ENCODE measurements at places on chromosomes 6 and 20.

DNA sequence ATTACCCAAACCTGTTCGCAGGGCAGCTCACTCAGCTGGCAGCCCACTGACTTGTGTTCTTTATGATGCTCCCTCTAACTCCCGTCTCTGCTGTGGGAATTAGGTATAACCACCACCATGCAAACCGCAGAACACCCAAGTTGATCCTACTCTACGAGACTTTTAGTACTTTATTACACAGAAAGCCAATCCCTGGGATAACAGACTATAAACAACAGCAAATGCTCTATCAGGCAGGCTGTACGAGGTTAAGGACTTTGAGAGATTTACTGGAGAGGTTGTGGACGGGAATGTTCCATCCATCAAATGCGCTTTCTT is 241.1 kb downstream of the FOXC1 start:
- DNase-seq: no peak

DNA sequence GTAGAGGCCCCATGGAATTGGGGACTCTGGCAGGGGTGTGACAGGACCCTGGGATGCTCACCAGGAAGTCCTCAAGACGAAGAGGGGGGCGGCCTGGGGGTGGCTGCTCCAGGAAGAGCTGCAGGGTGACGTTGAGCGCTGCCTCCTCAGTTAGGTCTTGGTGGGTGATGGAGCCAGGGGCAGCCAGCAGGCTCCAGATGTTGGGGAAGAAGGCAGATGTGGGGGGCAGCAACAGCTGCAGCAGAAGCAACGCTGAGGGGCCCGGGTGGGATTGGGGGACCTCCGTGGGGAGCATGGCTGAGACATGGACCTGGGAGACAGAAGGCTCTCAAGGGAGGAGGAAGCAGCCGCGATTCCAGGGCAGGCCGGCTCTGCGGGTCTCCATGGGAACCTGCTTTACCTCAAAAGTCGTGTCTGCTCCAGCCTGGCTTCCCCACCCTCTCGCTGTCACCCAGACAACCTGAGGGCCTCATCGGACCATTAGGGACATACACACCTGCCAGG is 591 bp downstream of the VWA7 start:
- DNase-seq: no peak

DNA sequence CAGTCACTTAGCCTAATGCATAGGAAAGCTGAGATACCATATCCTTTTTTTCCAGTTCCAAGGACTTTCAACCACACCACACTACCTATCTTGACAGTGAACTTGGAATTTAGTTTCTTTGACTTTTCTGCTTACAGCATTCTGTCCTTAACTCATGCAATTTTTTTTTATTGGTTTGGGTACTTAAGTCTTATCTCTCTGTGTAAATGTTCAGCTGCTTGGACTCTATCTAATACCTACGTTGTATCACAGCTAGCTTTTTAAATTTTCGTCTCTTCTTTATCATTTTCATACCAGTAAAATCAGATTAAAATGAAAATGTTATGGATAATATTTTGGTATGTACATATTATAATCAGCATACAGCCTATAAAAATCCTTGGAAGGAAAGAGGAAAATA is 106.9 kb upstream of the ADGRF1 start:
- DNase-seq: no peak

- peak; percentile 42 for DNase-seq
Measured at GRCh38 chr6:37783856-37784584, 35.5 kb upstream of the ZFAND3 start.

DNA sequence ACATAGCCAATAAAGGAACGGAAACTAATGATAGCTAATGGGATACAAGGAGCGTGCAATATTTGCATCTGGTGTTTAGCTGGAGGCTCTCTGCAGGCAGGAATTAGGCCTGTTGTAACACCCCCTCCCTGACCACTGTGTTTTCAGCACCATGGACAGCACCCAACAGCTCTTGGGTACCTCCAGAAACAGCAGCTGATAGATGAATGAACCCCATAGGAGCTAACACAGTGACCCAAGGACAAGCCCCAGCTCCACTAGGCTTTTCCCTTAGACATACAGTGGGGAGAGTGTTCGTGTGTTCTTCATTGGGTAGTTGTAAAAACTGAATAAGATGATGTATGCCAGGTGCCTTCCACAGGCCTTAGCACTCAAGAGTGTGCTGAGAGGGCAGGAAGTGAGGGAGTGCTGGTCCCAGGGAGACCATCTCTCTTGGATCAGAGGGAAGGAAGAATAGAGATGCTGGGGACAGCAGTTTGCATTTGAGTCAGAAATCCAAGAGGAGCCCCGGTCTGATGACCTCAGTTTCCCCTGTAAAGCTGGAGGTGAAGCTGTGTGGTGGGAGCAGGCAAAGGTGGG is 161.3 kb downstream of the PHACTR3 start:
- DNase-seq: no peak

DNA sequence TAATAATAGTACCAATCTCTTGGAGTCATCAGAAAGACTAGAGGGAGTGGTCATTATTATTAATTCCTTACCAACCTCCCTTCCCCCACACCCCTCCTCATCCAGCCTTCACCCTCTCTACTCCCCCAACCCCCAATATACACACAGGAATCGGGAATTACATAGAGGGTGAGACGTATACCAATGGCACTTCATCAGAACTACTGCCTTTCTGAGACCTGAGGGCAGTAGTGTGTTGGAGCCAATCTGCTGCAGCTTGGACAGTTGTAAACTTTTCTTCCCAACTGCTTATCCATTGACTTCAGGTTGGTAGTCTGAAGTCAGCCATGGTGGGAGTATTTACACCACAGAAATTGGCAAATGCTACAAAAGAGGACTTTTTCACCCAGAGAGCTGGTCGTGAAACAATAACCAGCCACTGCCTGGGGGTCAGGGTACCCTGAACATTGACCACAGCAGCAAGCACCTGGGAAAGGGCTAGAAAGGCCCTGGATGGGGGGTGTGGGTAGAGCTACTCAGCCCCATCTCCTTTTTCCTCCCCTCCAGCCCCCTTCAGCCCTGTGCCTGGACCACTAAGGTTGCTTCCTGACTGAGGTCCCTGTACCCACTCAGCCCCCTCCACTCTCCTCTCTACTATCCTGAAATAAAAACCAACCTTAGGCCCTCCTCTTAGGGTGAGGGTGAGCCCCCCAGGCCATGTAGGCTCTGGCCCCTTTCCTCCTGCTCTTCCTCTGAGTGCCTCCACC is 161.5 kb downstream of the MRPL14 start:
- DNase-seq: no peak

- DNase-seq: no peak
Measured at GRCh38 chr6:47344022-47344421, 34.3 kb upstream of the TNFRSF21 start.

- no peak for DNase-seq
Measured at GRCh38 chr20:58908221-58908620, 55.7 kb downstream of the GNAS start.

- DNase-seq: no peak
Measured at GRCh38 chr20:53800883-53801604, 207.4 kb upstream of the ZNF217 start.

- DNase-seq: no peak
Measured at GRCh38 chr6:31568537-31568961, 3.5 kb upstream of the LTA start.

DNA sequence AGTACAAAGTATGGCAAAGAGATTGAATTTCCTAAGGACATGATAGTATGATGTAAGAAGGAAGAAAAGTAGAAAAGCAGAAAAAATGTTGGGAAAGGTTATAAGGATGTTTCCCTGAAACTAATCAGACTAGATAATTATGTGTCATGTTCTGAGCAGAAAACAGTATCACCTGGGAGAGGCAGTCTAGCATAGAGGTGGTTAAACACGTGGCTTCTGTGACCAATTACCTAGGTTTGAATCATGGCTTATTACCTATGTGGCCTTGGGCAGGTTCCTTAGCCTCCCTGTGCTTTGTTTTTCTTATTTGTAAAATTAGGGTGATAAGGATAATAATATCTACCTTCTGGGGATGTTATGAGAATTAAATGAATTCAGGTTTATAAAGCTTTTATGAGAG is 38.0 kb downstream of the SCGN start:
- no peak for DNase-seq

GRCh38 chr20:4089756-4090487 is 74.6 kb upstream of the RNF24 start:
- DNase-seq: no peak

DNA sequence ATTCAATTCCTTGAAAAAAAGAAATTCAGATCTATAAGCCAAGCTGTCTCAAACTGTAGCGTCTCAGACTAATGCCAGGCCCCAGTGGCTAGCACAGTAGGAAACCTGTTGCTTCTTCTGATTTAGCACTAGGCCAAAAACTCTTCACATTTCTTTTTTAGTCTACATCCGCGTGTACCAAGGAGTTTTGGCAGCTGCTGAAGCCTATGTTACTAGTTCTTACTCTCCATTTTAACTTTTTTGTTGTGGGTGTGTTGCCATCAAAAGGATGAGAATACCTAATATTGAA is 65.0 kb upstream of the BTN3A2 start:
- no peak for DNase-seq

DNA sequence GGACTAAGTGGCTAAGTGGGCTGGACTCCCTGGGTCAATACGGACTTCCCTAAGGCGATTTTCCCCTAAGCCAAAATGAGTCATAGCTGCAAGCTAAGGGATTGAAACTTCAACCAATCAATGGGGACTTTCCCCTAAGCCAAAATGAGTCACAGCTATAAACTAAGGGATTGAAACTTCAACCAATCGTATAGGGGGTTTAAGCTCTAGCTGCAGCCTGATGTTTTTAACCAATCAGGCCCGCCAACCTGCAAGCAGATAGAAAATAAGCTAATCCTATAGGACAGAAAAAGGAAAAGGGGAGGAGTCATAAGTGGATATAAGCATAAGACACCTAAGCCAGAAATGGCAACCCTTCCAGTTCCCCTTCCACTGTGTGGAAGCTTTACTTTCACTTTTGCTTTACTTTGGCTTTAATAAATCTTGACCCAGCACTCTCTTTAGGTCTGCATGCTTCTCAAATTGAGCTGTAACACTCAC is 655.0 kb upstream of the HS3ST5 start:
- DNase-seq: no peak

- no peak for DNase-seq
Measured at GRCh38 chr6:154230393-154230792, 126.2 kb downstream of the IPCEF1 start.

- no peak for DNase-seq
Measured at GRCh38 chr6:70520575-70520974, 46.2 kb upstream of the SDHAF4 start.

DNA sequence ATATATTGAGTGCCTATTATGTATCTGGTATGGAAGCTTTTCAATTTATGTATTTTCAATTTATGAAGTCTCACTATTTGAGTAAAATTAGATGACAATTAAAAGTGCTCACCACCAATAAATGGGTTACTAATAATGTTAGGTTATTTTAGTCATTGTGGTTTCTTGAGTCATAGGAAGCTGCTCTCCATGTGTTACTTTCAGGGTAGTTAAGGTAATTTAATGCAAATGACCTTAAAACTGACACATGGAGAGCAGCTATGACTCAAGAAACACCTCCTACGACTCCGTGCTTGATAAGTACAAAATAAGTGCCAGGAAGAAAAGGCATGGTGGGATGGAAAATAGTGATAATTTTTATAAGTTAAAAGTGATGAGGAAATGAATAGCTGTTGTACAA is 16.5 kb upstream of the TINAG start:
- DNase-seq: no peak

GRCh38 chr20:56187534-56188165 is 60.9 kb upstream of the MC3R start:
- peak; percentile 21 for DNase-seq

GRCh38 chr6:125101631-125102030 is 51.9 kb upstream of the TPD52L1 start:
- DNase-seq: no peak

DNA sequence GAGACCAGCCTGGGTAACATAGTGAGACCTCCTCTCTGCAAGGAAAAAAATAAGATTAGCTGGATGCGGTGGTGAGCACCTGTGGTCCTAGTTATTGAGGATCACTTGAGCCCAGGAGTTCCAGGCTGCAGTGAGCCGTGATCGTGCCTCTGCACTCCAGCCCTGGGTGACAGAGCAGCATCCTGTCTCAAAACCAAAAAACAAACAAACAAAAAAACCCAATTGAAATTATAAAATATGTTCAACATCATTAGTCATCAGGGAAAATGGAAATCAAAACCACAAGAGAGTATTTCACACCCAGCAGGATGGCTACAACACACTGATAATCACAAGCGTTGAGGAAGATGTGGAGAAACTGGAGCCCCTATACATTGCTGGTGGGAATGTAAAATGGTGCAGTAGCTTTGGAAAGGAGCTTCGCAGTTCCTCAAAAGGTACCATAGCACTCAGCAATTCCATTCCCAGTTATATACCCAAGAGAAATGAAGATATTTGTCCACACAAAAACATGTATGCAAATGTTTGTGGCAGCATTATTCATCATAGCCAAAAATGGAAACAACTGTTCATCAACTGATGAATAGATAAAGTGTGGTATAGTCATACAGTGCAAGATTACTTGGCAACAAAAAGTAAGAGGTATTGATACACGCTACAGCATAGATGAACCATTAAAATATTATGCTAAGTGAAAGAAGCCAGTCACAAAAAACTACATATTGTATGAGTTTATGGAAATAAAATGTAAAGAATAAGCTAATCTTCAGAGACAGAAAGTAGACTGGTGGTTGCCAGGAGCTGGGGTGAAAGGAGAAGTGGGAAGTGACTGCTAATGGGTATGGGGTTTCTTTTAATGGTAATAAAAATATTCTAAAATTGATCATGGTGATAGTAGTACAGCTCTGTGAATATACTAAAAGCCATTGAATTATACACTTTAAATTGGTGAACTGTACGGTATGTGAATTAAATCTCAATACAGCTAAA is 38.7 kb upstream of the RIPOR2 start:
- DNase-seq: no peak

- DNase-seq: no peak
Measured at GRCh38 chr20:6298049-6298448, 175.2 kb upstream of the FERMT1 start.

- DNase-seq: no peak
Measured at GRCh38 chr20:21339499-21339898, 36.4 kb downstream of the XRN2 start.

DNA sequence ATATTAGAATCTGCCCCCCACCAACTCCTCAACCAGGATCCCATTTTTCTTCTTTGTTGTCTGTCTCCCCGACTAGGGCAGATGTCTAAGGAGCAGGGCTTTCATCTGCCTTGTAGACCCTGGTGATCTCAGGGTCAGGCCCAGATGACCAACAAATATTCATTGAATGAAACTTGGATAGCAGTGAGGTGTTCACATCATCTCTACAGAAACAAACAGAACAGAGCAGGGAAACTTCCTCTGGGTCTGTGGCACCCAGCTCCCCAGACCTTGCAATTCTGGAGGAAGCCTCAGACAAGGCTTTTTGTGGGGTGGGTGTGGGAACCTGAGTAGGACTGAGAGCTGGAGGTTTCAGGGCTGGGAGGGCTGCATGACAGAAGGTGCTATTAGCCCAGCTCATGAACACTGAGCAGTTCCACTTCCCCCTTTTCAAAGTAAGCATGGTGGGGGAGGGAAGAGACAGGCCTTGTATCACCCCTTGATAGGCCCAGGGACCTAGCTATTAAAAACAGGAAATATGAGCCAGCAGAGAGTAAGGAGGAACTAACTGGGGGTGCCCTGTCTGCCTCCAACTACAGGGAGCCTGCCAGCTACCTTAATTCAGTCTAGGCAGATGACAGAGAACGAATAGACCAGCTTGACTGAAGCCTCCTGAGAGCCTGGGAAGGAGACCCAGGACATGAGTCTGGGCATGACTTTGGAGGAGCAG is 37.3 kb upstream of the TOP1 start:
- no peak for DNase-seq

Data from spinal cord (tissue), 10 donors.